ENCODE measurements at places on chromosomes 4 and X. TPM values are rescaled to one million over a fixed set of nuclear protein-coding genes. Genes with fewer than 3 reads are reported as not detected.

Gene NDP
- total RNA-seq = 0.48 TPM

Gene TAF7L
- 0.21 TPM for total RNA-seq

Gene PLAC1
- 2.4 TPM for total RNA-seq

Gene FRG2
- total RNA-seq = not detected

Gene STARD8
- under 0.01 TPM for total RNA-seq
